T-helper 1 cell (primary cell): ENCODE measurements at places on chromosomes 11 and 22.

GRCh38 chr11:85628771-85629341 is 463 bp downstream of the TMEM126B start:
- no peak for DNase-seq

GRCh38 chr11:97107604-97108003 is 717.8 kb downstream of the JRKL start:
- DNase-seq, result no peak

DNA sequence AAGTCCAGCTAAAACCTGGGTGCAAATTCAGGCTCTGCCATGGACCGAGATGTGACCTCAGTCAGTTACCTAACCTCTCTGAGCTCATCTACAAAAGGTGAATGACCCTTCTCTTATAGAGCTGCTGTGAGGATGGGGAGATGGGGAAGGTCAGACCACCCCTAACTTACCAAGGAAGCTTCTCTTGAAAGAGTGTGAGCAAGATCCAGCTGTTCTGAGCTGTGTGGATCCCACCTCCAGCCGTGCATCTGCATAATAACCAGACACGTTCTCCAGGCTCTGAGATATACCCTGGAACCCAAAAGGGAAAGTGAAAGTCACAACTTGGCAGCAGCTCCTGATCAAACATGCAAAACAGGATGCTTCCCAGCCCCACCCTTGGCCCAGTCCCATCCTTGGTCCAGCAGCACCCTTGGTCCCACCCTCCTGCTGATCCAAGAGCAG is at the start of gene APOL3:
TSS of gene APOL3 (minus strand) at position 257 of the 444 bp plus-strand sequence. CDS start 11,700 bp downstream, outside the sequence.
- DNase-seq, result peak; percentile 25

DNA sequence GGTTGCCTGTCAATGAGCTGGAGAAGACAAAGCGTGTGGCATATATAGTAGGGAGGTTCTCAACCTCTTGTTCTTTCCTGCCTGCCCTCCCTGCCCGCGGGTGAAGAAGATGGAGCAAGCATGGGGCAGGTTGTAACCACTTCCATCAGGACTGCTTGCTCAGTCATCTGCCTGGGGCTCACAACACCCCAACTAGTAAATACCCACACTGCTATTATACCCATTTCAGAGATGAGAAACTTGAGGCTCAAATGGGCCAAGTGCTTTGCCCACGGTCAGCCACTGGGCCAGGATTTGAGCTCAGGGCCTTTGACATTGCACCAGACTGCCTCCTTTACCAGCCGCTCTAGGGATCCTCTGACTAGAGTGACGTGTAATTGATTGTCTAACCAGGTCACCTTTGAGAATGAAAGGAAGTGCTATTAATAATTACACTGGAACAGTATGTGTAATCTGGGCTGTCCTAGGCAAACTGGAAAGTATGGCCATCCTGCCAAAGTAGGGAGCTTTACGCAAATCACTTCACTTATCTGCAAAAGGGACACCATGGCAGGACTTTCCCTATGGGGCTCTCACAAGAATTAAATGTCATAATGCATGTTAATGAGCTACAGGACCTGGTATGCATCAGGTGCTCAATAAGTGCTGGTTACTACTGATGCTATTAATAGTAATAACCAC is 2.8 kb upstream of the CDC42EP1 start:
- no peak for DNase-seq

- DNase-seq, result no peak
Observed at GRCh38 chr22:40187389-40187788, 9.7 kb downstream of the TNRC6B start.

DNA sequence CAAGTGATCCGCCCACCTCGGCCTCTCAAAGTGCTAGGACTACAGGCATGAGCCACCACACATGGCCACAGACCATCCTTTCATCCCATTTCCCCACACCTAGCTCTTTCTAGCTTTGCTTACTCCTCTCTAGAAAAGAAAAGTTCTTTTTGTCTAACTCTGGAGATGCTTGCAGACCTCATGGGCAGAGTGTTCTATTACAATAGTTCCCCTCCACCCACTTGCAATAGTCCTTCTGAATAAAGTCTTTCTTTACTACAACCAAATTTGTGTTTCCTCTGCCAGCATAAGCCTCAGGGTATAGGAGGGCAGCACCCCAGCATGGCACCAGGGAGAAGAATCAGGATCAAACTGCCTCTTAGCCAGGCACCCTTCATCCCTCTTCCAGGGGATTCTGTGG is 18.8 kb upstream of the RTL6 start:
- DNase-seq, result no peak

DNA sequence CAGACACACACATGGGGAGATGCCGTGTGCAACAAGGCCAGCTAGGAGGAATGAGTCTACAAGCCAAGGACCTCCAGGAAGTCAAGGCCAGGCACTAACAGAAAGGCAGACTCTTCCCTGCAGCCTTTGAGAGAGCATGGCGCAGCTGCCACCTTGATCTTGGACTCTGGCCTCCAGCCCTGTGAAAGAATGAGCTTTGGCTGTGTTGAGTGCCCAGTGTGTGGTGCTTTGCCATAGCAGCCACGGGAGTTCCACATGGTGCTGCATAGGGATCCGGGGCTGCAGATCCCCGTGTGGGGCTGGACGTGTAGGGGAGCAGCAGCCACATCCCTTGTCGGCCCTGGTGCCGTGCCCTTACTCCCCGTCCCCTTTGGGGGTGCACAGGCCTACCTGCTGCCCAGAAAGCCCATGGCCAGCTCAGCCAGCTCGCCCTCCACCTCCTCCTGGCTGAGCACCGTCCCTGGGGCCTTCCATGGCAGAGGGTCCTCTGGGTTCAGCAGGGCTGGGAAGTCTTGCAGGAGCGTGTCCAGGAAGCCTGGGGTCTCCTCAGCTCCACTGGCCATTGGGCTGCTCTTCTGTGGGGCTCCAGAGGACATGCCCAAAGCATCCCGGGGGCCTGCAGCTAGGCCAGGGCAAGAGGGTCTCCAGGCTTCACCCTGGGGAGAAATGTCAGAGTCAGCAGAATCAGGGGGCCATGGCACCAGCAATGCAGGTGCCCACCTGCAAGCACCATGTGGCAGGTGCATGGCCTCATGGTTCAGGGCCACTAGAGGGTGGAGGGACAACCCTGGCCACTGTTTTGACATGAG is 7.0 kb downstream of the PPM1F start:
- no peak for DNase-seq

GRCh38 chr11:35927682-35928081 is 16.2 kb upstream of the LDLRAD3 start:
- no peak for DNase-seq

DNA sequence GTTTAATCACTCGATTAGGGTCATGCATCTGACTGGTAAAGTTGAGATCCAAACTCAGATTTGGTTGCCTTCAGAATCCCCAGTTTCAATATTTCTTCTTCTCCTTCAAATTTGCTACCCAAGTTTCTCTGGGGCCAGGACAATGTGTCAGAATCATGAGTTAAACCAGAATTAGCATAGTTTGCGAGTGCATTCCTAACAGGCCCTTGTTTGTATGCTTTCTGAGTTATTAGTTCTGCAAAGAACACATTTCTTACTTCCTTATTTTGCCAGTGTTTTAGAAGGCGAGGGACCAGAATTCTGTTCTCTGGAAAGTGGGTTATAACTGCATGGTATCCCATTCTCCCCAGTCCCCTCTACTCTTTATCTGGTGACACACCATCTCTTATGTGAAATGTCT is 112.0 kb downstream of the ARL14EP start:
- no peak for DNase-seq

DNA sequence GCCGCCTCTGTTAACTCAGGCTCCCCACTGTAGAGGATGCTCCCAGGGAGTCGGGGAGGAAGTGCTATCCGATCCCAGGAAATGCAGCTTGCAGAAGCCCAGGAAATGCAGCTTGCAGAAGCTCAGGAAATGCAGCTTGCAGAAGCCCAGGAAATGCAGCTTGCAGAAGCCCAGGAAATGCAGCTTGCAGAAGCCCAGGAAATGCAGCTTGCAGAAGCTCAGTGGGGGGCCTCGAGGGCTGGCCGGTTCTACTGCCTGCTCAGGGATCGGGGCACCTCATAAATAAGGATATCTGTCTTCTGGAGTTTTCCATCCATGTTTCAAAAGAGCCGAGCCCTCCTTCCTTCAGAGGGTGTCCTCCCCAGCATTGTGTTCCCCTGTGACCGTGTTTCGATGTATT is 25.1 kb upstream of the SMIM38 start:
- DNase-seq, result no peak

- no peak for DNase-seq
Observed at GRCh38 chr11:6486256-6486655, 5.0 kb downstream of the TIMM10B start.

DNA sequence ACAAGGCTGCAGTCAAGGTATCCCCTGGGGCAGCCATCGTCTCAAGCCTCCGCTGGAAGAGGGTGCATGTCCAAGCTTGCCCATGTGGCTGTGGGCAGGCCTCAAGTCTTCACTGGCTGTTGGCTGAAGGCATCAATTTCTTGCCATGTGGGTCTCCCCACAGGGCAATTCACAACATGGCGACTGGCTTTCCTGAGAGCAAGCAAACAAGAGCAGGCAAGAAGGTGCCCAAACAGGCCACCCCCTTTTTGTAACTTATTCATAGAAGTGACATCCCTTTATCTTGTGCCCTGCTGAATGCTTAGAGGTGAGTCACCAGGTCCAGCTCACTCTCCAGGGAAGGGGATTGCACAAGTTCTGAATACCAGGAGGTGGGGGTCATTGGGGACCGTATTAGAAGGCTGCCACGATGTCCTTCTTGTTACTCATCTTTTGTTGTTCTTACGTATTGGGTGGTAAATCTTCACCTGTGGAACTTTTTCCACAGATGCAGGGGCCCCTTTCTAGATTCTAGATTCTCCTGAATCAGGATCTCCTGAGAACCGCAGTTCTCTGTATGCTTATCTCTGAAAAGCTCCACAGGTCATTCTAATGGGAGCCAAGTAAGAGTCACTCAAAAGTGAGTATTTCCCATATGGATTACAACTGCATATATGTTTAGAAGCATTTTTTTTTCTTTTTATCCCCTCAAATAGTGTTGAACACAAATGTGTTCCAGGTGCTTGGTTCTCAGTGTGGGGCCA is 44.2 kb upstream of the MICAL2 start:
- DNase-seq, result no peak

- DNase-seq, result no peak
Observed at GRCh38 chr11:85658180-85658579, 6.7 kb downstream of the CREBZF start.

- no peak for DNase-seq
Observed at GRCh38 chr11:12564012-12564411, 110.2 kb upstream of the TEAD1 start.

- DNase-seq, result no peak
Observed at GRCh38 chr11:34825315-34825669, 90.9 kb downstream of the APIP start.

GRCh38 chr11:59189986-59190385 is 18.1 kb downstream of the DTX4 start:
- no peak for DNase-seq

- no peak for DNase-seq
Observed at GRCh38 chr11:122917311-122917710, 34.8 kb downstream of the JHY start.

- DNase-seq, result peak; percentile 43
Observed at GRCh38 chr11:68843052-68843561, 1.4 kb upstream of the CPT1A start.

DNA sequence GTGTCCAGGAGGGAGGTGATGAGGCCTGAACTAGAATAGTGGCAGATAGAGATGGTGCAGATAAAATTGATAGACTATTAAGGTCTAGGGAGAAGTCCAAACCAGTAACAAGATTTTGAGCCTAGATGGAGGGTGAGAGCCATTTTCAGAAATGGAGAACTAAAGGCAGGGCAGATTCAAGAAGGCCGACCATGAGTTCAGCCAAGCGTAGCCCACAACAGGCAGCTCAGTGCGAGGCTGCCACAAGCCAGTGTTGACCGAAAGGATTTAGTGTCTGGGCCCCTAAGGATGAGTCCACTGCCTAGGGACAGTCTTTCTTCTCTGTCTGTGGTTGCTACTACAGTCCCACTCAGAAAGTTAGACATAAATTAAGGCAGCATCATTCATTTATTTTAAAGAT is 51.7 kb downstream of the PPP2R1B start:
- no peak for DNase-seq

DNA sequence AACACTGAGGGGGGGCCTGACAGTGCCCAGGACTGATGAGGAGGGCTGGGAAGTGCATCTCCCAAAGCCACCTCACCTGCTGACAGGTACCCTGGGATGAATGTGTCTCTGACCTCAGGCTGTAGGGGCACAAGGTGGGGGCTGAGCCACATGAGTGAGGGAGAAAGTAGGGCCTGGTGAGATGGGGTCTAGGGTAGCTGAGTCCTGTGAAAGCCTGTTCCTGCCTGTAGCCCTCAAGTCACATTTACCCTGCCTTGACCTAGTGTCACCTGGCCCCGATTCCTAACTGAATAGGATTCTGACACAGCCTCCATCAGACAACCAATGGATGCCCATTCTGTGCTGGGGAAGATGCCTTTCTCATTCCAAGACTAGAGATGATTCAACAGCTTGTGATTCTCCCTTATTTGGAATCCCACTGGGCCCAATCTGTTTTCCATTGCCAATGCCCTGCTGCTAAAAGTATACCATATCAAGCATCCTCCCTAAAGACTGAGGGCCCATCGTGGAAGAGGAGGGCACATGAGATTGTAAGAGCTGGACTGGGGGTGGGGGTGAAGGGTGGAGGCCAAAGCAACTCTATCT is 11.1 kb upstream of the RFPL1 start:
- DNase-seq, result no peak

- no peak for DNase-seq
Observed at GRCh38 chr22:36860821-36861659, at the start of gene NCF4. Gene NCF4 (plus strand): TSS chr22:36861006. CDS start chr22:36861172, 166 bp downstream.

- DNase-seq, result no peak
Observed at GRCh38 chr11:61711498-61711897, 31.3 kb downstream of the DAGLA start.

DNA sequence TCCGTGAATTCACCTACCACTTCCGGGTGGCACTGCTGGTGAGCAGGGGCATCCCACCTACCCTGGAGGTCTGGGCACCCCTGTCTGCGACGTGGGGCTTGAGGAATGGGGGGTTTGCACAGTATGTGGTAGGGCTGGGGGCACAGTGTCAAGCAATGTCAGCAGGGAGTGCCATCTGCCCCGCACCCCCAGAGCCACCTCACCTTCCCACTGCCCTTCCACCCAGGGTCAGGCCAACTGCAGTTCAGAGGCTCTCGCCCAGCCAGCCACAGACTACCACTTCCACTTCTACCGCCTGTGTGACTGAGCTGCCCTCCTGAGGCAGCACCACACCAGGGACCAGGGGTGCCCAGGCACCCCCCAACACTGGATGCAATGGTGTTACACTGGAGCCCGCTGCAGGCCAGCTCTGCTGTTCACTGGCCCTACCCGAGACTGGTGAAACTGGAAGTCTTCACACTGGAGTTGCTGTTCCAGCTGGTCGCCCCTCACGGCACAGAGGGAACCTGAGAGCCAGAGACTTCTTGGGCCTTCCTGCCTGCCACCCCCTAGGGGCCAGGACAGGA is 6.5 kb downstream of the TMEM258 start:
- DNase-seq, result no peak

DNA sequence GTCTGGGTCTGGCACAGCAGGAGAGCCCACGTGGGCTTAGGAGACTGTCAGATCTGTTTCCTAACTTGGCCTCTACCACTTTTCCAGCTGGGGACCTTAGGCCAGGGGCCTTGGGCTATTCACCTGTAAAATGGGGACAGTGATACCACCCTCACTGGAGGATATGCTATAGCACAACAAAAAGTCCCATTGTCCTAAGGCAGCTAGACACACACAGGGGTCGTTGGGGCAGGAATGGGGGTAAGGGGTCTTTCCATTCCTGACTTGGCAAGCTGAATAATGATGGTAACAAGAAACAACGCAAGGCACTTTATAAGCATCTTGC is 2.6 kb upstream of the SH3BP1 start:
- no peak for DNase-seq
